ENCODE measurements at places on chromosomes 2 and 18.
A peak's percentile ranks its signal among the peaks of the same experiment; 100 is the strongest.

GRCh38 chr2:106094131-106094841, 99.8 kb downstream of the UXS1 start:
- DNase-seq: no peak

DNA sequence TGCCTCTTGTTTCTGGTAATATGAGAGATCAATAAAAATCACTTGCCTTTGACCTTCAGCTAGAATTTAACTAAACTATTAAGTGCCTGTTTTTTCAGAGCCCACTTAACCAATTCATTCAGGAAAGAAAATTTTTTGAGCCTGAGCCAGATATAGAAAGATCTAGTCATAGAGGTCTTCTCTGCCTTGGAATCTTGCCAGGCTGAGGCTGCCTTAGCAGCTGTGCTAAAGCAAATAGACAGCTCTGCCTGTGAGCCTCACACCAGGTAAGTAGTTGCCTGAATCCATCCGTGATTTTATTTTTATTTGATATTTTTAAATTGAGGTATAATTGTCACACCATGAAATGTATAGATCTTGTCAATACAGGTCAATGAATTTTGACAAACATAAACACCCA, 27.4 kb downstream of the EVX2 start:
- no peak for DNase-seq

DNA sequence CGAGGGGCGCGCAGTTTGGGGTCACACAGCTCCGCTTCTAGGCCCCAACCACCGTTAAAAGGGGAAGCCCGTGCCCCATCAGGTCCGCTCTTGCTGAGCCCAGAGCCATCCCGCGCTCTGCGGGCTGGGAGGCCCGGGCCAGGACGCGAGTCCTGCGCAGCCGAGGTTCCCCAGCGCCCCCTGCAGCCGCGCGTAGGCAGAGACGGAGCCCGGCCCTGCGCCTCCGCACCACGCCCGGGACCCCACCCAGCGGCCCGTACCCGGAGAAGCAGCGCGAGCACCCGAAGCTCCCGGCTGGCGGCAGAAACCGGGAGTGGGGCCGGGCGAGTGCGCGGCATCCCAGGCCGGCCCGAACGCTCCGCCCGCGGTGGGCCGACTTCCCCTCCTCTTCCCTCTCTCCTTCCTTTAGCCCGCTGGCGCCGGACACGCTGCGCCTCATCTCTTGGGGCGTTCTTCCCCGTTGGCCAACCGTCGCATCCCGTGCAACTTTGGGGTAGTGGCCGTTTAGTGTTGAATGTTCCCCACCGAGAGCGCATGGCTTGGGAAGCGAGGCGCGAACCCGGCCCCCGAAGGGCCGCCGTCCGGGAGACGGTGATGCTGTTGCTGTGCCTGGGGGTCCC, at the start of gene ITGA4:
Gene ITGA4, plus strand, starts transcription at position 266 of the 620 bp plus-strand sequence. Its CDS starts 269 bp downstream, at position 535.
- DNase-seq: peak; percentile 85

DNA sequence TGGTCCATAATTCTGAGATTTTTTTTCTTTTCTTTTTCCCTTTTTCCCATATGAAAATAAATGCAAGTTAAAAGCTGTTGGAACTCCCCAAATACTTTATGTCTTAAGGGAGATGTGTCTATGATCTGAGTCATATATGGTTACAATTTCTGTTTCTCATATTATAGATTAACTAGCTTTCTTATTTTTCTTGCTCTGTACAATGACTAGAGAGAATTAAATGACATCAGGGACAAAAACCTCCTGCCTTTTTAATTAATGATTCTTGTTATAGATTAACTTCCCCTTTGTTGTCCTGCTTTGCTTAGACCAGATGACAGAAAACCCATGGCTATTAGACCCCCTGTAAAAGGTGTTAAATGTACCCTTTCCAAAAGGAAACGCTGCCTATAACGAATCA, 643.9 kb upstream of the NXPH2 start:
- no peak for DNase-seq

DNA sequence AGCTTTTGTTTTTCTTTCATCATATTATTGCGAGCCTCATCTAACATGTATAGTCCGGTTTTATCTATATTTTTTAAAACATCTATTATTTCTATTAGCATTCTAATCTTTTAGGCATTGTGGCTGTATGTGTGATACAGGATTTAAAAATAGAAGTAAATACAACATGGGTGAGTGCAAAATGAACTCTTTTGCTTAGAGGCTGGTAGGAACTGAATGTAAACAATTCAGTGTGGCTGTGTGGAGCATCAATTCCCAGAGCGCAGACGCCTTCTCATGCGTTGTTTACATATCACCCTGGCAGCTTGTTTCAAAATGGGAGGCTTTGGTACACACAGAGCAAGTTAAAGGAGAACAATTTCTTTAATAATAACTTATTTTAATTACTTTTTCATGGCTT, 836 bp downstream of the DTNA start:
- DNase-seq: no peak

DNA sequence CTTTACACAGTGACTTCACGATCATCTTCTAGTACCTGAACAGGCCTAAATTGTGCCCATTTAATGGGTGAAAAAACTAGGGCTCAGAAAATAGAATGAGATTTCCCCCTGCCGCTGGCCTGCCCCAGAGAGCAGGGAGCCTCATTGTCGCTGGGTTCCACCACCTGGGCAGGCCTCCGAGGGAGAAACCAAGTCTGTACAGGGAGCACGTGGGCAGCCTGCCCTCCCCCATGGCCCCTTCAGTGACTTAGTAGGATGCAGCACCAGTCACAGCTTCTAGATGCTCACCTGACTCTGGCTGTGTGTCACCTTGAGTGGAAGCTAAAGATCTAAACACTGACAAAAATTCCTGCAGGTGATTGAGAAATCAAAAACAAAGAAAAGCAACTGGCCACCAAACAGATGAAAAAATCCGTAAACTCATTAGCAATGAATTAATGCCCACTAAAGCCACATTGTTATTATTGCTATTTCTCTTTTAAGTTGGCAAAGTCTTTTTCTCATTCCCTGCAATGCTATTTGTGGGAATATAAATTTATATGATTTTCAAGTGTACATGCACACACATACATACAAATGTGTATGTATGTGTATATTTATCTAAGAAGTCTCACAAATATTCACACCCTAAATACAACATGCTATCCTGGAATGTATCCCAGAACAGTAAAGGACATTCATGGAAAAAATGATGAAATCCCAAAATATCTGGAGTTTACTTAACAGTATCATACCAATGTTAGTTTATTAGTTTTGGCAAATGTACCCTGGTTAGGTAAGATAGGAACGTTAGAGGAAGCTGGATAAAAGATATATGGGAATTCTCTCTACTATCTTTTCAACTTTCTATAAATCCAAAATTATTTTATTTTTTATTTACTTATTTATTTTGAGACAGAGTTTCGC, 18.7 kb upstream of the ASPRV1 start:
- DNase-seq: no peak

DNA sequence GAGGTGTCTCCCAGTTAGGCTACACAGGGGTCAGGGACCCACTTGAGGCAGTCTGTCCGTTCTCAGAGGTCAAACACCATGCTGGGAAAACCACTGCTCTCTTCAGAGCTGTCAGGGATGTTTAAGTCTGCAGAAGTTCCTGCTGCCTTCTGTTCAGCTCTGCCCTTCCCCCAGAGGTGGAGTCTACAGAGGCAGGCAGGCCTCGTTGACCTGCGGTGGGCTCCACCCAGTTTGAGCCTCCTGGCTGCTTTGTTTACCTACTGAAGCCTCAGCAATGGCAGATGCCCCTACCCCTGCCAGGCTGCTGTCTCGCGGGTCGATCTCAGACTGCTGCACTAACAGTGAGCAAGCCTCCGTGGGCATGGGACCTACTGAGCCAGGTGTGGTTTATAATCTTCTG, 346.3 kb downstream of the CELF4 start:
- no peak for DNase-seq

DNA sequence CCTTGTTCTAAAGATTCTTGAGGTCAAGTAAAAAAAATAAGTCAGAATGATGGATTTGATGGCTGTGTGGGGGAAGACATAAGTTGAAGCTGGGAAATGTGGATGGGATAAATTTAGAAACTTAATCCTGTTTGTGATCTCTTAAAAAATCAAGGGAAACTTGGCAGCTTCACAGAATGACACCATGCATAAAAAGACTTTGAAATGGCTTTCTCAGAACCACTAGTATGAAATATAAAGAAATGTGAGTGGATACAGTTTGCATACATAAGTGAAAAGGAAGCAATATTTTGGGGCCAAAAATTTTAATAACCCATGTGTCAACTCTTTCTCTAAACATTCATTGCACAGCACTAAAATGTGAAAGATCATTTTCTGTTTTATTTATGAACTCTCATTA, 21.7 kb downstream of the CDH19 start:
- no peak for DNase-seq

DNA sequence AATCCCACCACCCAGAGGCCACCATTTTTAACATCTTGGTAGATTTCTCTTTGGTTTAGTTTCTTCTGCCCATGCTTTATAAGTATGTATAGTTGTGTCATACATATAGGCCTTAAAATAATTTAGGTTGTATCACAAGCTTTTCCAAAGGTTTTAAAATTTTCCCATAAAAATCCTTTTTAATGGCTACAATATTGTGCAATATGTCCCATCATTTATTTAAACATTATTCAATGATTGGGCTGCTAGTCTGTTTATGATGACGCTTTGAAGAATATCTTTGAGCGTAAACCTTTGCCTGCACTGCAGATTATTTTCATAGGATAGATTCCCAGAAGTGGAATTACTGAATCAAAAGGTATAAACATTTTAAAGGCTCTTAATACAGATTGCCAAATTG, 217.3 kb downstream of the CLIP4 start:
- DNase-seq: no peak

GRCh38 chr18:50080932-50081560, 113.9 kb downstream of the MYO5B start:
- DNase-seq: no peak

GRCh38 chr2:7097353-7097895, 180.2 kb downstream of the RNF144A start:
- DNase-seq: peak; percentile 77

DNA sequence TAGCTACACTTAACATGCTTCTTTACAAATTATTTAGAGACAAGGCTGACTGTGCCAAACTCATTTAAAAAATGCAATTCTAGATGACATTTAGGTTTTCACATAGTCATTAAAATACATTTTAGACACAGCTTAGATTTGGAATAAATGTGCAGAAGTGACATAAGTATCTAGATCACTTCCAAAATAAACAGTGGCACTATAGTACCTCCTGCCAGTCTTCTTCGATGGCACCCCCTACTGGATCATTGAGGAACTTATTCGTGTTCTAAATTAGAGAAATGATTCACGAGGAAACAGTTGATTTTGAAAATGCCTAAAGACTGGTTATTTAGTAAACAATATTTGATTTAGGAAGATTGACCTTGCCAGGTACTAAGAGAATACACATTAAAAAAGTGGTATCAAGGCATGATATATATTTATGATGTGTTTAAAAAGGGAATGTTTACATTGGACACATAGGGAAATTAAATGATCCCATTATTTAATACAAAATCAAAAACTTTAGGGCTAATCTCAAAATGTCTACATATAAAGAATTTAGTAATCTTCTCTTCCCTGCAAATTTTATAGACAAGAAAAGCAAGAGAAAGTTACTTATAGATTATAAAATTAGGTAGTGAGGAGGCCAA, 323.9 kb downstream of the XIRP2 start:
- DNase-seq: no peak

GRCh38 chr2:19643117-19643518, 258.7 kb downstream of the TTC32 start:
- DNase-seq: no peak

GRCh38 chr2:217086038-217086522, 226.2 kb upstream of the TNP1 start:
- no peak for DNase-seq

DNA sequence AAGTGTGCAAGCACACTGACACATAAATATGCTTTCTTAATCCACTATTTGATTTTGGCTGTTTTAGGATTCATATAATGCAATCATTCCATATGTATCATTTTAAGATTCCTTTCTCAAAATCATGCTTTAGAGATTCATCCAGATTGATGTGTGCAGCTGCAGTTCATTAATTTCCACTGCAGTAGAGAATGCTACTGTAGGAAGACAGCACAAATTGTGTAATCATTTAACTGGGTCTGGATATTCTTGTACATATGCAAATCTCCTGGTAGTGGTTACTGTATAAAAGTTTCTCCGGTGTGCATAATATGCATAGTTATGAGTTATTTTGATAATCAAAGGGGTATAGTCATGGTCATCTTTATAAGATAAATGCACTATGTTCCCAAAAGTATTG, 502.5 kb upstream of the ACVR2A start:
- no peak for DNase-seq

DNA sequence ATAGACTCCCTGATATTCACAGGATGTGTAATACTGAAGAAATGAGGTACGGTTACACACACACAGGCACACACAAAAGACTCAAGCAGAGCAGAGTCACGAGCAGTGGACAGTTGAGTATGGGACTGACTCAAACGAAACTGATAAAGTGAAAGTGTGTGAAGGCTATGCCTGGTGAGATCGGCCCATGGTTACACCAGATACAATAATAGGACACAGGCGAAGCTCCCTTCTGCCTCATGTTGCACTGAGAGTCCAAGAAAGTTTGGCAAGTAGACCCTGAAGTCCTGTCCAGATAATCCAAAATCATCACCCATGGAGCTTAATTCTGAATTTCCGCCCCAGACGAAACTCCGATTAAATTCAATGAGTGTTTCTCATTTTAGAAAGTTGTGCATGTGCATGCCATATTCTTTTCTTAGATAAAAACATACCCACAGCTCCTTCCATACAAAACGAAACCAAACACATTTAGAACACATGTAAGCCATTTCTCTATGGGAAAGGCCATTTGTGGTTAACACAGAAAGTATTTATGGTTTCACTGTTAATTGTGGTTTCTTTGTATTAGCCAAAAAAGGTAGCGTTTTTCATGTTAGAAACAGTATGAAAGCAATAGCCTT, 567.6 kb downstream of the PLCL1 start:
- no peak for DNase-seq

DNA sequence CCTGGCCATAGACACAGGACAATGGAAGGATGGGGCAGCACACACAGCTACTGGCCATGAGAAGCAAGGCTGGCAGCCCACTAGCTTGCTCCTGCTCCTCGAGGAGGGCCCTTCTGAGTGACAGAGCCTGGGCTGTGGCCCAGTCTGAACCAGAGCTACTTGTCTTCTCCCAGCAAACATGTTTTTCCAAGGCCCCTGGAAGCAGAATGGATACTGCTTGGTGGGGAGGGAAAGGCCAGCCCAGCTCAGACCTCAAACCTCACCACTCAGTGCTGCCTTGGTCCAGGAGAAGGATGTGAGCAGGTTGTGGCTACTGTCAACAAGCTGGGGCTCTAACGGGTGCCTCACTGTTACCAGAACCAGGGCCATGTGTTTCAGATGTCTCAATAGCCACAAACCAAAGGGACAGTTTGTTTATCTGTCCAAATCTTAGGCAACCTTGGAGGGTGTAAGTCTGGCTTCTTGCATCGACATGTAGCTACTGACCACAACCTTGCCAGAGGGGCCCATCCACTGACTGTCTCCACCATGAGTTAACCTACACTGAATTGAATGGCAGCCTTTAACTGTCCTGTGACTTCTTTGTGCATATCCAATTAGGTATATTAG, 98.6 kb downstream of the TGFA start:
- DNase-seq: no peak

DNA sequence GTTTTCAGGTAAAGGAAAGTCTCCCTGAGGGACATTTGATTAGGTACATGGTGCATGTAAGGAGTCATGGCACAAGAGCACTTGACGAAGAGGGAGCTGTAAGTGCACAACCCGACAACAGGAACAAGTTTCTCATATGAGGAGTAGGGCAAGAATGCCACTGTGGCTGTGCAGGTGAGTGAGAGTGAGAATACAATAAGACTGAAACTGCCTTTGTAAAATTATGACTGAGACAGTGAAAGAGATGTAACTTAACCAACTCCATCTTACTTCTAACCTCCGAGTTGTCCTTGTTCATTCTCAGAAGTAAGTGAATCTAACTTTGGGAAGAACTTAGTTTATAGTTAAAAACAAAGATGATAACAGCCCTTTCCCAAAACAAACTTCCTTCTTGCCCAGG, 1025.8 kb upstream of the CNTNAP5 start:
- no peak for DNase-seq
